ENCODE measurements at places on chromosomes 5 and 9.

DNA sequence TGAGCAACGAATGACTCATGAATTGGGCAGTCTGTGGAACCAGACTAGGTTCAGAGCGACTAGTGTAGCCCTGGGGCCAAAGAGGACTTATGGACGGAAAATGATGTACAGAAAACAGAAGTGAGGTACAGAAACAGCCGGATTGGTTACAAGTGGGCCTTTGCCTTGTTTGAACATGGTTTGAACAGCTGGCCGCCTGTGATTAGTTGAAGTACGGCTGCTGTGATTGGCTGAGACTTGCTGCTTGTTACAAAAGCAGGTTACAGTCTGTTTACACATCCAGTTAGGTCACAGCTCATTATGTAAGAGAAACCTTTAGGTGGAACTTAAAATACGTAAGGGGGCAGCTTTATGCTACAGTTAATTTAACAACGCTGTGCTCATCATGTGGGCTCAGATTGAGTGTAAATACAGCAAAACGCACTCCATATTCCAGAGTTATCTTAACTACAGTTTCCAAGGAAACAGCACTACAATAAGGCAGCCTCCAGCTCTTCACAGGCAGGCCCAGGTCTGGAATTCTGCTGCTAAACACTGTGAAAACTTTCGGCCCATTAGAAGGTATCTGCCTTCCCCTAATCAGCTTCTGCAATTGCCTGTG is 6.5 kb downstream of the AMACR start:
- DNase-seq: no peak

- DNase-seq: no peak
Observed at GRCh38 chr5:159444441-159445082, 114.3 kb upstream of the IL12B start.

GRCh38 chr5:2269656-2270055 is 386.9 kb upstream of the IRX4 start:
- no peak for DNase-seq

GRCh38 chr9:27528886-27529315 is 713 bp downstream of the MOB3B start:
- DNase-seq: no peak

DNA sequence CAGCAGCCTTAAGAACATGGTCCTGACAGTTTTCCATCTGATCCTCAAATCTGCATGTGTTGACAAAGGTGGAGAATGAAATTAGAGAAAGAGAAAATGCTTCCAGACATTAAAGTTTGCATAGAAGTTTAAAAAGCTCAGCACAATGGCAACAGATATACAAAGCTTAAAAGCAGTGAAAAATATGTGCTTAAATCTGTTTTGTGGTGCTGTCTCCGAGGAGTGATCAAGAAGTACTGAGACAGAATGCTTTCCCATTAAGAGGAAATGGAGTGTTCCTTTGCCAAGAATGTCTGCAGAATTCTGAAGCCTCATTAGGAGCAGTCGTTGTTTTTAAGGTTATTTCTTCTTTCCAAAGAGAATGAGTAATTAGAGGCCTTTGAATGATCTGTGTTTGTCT is 131.4 kb downstream of the MCTP1 start:
- DNase-seq: no peak

DNA sequence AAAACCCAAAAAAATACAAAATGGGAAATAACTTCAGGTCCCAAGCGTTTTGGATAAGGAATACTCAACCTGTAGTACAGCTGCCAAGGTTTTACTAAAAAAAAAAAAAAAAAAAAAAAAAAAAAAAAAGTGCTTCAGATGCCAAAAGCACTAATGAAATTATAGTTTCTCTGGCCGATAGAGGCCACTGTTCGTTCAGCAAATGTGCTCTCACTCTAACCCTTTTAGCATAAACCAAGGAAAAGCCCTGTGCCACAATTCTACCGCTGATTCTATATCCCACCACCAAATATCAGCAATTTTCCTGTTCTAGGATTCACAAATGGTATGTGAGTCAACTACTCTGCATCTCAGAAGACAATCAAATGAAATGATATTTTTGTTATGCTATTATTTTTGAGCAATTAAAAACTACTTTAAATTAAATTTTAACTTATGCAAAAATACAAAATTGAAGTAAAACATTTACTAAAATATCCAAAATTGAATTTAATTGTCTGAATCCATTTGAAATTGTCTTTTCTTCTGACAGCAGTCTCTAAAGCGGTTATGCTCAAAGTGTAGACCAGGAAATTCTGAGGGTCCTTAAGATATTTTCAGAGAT is 79.8 kb downstream of the RICTOR start:
- no peak for DNase-seq

GRCh38 chr5:141039061-141039460 is 12.1 kb upstream of the PCDHB1 start:
- no peak for DNase-seq

DNA sequence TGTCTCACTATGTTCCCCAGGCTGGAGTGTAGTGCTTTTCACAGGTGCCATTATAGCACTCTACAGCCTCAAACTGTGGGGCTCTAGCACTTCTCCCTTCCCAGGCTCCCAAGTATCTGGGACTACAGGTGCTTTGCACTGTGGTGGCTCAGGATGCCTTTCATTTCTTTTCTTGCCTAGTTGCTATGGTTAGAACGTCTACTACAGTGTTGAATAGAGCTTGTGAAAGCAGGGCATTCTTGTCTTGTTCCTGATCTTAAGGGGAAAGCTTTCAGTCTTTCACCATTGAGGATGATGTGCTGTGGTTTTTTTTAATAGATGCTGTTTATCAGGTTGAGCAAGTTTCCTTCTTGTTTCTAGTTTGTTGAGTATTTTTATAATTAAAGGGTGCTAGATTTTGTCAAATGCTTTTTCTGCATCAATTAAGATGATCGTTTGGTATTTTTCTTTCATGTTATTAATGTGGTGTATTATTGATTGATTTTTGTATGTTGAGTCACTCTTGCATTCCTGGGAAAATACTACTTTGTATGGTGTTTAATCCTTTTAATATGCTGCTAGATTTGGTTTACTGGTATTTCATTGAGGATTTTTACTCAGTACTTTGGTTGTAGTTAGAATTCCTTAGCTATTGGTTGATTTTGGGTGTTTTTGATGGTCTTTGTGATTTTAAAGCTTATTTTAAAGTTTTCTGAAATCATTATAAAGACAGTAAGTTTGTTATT is 35.6 kb downstream of the GPBP1 start:
- DNase-seq: no peak

DNA sequence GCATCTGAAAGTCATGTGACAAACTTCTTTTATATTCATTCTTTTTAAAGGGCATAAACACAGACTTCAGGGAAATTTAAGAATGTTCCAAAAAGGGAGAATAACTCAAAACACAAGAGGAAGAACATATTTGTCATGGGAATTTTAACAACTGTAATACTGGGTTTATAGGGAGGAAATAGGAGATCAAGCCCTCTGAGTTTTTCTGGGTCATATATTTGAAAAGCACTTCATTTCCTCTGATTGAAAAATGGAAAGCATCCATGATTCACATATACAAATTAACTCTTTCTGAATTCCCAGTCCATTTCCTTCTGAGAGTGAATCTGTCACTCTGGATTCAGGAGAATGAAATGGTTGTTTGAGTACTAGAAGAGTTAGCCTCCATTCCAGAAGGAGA is 26.8 kb downstream of the LURAP1L start:
- no peak for DNase-seq

GRCh38 chr5:82534986-82535385 is 256.8 kb upstream of the RPS23 start:
- no peak for DNase-seq

DNA sequence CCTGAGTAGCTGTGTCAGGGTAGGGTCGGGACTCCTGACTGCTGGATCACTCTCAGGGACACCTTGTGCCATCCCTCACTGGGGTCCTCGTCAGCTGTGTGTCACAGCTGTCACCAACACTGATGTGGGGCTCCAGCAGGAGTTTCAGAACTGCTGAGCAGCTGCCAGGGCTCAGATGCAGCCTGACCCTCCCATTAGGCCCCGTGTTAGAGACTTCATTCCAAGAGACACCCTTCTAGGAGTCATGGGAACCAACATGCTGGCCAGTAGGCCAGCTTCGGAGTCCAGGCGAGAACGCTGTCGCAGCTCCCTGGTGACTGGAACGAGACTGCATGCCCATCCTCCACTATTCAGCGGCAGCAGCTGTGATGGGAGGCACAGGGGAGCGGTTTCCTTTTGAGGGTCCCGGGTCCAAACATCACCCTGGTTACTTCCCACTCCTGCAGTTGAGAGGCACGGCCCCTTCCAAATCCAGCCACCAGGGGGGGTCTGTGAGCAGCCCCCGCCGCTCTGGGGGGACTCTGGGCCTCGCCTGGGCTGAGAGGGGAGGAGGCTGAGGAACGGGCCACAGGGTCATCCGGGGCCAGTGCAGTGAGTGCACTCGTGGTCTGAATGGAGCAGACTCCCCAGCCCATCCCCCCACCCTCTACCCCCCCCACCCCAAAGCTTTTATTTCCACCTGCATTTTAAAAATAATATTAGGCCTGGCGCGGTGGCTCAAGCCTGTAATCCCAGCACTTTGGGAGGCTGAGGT is 12.6 kb upstream of the TCF7 start:
- DNase-seq: no peak

- DNase-seq: no peak
Observed at GRCh38 chr5:40486437-40487275, 193.1 kb upstream of the PTGER4 start.

GRCh38 chr5:107808671-107809137 is 138.0 kb upstream of the EFNA5 start:
- peak; percentile 41 for DNase-seq

GRCh38 chr9:36091026-36091953 is 45.2 kb upstream of the GLIPR2 start:
- DNase-seq: no peak

- no peak for DNase-seq
Observed at GRCh38 chr5:149063017-149063687, at the start of gene SH3TC2. Gene SH3TC2, minus strand, starts transcription at chr5:149063062. Its CDS starts 40 bp downstream, at chr5:149063022.

- DNase-seq: no peak
Observed at GRCh38 chr5:9431496-9432258, 114.2 kb downstream of the SEMA5A start.

- no peak for DNase-seq
Observed at GRCh38 chr5:3222924-3223323, 372.7 kb upstream of the IRX1 start.

GRCh38 chr9:137989999-137990715 is 112.6 kb downstream of the CACNA1B start:
- DNase-seq: no peak

DNA sequence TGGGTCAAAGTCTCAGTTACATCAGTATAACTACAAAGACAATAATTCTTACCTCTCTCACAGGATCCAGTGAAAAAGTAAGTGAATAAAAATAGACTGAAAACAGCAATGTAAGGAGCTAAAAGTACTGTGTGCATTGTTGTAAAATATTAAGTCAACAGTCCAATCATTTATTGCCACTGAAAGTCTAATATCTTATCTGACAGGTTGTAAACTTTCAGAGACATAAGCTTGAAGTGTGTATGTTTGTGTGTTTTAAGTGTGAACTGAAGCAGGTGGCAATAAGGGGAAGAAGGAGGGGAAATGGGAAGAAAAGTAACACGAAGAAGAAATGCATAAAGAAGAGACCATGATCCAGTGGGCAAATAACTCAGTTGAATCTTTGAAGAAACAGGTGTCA is 229.7 kb upstream of the TAS2R1 start:
- DNase-seq: no peak

- DNase-seq: no peak
Observed at GRCh38 chr9:113954591-113954990, 78.5 kb downstream of the ZNF618 start.

DNA sequence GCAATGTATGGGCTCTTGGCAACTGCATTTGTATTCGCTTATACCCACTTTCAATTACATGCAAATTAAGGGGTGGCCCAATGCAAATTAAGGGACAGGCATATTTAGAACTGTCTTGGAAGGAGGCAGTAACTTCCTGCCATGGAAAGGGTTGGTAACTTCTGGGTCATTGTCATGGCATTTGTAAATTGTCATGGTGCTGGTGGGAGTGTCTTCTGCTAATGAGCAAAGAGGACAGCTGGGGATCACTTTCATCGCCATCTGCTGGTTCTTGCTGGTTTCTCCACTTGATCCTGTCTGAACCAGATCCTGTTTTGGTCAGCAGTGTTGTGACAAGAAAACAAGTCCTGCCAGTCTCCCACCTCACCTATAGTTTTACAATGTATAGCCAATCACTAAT is 23.3 kb upstream of the UGT3A2 start:
- DNase-seq: no peak

DNA sequence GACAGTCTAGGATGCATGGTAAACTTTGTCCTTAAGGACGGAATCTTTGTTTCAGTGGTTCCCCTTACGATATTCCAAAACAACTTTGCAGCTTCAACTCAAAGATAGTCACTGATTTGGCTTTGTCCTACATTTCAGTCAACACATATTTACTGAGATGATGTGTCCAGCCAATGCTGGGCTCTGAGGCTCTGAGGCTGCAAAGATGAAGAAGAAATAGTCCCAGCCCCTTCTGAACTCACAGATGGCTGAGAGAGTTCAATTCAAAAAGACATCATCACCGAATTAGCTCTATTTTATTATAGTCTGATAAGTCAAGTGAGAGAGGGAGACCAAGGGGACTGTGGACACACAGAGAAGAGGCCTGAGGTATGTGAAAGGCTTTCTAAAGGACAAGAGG is 544.0 kb downstream of the ACTL7B start:
- DNase-seq: no peak

DNA sequence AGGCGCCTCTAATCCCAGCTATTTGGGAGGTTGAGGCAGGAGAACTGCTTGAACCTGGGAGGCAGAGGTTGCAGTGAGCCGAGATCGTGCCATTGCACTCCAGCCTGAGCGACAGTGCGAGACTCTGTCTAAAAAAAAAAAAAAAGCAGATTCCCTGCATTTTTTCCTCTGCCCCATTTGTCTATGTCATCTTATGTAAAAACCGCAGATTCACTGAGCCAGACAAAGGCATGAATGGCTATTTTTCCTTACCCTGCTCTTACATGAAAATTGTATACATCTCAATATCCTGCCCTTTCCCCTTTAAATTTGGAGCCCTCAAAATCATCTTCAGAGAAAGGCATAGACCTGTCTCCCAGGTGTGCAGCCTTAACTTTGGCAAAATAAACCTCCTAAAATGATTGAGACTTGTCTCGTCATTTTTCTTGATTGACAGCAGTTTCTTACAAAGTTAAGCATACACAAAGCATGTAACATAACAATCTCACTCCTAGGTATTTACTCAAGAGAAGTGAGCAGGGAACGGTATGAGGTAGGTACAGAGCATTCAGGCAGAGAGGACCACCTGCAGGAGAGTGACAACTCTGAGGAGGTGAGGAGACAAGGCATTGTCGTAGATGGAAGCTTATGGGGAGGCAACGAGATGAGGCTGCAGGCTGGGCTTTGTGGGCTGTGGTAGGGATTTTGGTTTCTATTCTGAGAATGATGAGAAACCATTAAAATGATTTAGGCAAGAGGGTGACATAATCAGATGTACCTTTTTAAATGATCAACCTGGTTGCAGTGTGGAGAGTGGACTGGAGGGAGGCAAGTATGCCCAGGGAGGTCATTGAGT is 65.7 kb upstream of the IL6ST start:
- no peak for DNase-seq

DNA sequence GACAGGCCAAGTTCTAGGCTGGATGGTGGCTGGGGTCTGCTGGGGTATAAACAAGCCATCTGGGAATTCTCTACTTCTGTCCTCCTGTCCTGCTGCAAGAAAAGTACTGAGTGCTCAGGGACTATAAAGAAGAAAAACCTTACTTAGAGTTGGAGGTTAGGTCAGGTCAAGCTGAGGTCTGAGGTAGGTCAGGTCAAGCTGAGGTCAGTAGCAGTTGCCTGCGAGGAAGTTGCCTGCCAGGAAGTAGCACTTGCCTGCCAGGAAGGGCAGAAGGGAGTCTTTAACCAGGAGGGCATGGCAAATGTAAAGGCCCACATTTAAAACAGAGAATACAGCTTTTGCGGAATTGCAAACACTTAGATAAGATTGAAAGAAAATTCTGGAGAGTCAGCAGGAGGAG is 51.3 kb upstream of the PRLR start:
- no peak for DNase-seq

- no peak for DNase-seq
Observed at GRCh38 chr5:178738520-178738919, 8.1 kb upstream of the ZNF354A start.
